ENCODE measurements at places on chromosomes 3 and 15.
A peak's percentile ranks its signal among the peaks of the same experiment; 100 is the strongest.

DNA sequence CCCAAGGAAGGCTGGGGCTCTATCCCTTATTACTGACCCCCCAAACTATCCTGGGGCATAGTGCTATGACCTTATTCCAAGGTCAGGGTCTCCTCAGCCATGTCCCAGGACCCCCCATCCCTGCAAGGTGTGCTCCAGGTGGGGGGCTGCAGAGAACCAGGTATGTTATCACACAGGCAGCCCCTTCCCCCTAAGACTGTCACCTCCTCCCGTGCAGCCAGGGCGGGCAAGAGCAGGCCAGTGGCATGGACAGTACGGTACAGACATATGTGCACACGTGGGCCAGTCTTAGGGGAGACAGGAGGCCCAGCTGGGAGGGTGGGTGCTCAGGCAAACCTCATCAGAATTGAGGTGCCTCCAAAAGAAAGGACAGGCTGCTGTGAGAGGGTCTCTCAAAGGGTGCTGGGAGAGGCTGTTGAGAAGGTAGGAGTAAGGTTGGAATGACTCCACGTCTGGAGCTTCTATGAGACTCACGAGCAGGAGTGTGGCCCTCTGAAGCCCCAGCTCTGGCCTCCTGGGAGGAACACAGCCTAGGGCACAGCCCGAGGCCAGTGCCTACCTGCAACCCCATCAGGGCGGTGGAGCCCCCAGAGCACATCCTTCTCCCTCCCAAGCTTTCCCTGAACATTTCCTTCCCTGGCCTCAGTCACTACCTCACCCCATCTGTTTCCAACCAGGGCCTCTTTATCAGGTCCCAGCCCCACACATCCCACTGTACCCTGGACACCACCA is 1.7 kb upstream of the COL7A1 start:
- DNase-seq = no peak

GRCh38 chr3:194522579-194523046 is 35.8 kb upstream of the ATP13A3 start:
- DNase-seq = no peak

GRCh38 chr15:68822818-68823217 is 2.1 kb upstream of the ANP32A start:
- peak; percentile 30 for DNase-seq

- DNase-seq = no peak
Observed at GRCh38 chr15:24756101-24756500, 80.5 kb downstream of the NPAP1 start.

DNA sequence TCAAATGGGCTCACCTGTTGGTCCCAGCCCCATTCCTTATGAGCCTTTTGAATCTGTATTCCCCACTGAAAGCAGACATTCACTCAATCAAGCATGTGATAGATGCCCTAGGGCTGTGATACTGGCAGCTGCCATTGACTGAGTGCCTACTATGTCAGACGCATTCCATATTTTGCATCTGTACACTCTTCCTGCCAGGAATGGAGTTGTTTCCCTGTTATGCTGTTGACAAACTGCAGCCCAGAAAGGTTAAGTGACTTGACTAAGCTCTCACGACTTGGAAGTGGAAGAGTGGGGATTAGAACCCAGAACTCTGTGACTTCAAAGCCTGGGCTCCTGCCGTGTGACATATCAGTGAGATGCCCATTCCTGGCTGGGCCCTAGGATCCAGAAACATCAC is 211.4 kb downstream of the RPLP1 start:
- no peak for DNase-seq

DNA sequence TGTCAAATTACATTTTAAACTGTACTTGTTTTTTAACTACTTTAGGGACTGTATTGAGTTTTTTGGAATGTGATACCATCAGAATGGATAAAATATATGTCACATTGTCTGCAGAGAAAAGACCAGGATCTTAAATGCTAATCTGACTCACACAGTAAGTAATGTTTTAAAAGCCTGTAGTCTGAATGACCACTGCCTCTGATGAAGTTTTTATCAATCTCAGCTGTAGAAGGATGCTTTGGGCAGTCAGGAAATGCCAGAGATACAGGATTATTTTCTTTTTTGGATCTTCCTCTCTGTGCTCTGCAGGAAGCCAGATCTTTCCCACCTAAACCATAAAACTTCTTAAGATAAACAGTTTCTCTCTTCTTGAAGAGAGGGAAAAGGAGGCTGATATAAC is 73.1 kb upstream of the PRTG start:
- DNase-seq = no peak

DNA sequence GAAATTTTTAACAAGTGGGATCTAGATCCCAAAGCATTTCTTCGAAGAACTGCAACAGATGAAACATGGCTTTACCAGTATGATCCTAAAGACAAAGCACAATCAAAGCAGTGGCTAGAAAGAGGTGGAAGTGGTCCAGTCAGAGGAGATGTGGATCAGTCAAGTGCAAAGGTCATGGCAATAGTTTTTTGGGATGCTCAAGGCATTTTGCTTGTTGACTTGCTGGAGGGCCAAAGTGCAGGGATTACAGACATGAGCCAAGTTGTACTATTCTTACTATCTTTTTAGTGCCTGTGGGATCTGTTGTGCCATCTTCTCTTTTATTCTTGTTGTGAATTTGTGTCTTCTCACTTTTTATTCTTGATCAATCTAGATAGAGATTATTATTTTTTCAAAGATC is 82.0 kb downstream of the REC114 start:
- no peak for DNase-seq
